ENCODE measurements at places on chromosomes 12 and 14.

DNA sequence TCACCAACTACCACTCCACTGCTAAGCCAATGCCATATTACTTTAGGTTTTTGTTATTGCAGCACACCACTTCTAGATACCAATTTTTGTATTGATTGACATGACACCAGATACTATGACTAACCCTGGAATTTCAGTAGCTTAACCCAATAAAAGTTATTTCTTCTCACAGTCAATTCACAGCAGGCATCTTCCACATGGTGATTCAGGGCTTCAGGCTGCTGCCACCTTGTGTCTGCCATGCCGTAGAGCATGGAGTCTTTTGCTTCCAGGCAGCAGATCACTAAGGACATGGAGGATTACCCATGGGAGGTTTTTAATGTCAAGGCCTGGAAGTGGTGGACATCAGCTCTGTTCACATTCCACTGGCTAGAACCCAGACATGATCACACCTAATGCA lies 56.4 kb upstream of the LTA4H start:
- no peak for DNase-seq

GRCh38 chr12:124660851-124661250 lies 93.4 kb upstream of the NCOR2 start:
- no peak for DNase-seq

DNA sequence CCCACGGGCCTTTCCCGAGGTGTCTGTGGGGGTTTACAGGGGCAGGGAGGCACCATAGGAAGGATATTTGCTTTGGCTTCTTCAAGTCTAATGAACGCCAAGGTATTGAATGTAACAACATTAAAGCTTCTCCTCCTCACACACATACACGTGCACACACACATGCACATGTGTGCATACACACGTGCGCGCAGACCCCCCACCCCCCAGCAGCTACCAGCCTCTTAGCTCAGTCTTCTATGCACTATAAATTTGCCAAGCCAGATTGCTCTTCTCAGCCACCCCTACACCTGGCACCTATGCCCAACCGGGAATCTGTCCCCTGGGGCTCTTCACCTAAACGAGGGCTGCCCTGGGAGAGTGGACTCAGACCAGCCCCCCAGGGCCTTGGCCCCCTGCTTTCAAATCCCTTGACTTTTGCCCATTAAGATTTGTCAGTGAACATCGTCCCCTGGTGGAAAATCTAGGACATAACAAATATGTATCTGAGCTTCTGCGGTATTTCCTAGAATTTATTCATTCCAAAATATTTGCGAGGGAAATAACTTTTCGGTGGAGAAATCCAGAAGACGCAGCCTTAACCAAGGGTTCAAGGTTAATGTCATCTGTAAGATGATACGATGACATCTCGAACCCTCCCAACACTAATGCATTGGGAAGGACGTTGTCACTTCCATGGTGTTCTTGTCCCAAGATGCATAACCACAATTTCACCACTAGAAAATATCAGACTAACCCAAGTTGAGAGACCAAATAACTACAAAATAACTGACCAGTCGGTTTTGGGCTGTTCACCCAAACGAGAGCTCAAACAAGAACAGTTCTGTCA lies 330.4 kb downstream of the MED13L start:
- DNase-seq: no peak

DNA sequence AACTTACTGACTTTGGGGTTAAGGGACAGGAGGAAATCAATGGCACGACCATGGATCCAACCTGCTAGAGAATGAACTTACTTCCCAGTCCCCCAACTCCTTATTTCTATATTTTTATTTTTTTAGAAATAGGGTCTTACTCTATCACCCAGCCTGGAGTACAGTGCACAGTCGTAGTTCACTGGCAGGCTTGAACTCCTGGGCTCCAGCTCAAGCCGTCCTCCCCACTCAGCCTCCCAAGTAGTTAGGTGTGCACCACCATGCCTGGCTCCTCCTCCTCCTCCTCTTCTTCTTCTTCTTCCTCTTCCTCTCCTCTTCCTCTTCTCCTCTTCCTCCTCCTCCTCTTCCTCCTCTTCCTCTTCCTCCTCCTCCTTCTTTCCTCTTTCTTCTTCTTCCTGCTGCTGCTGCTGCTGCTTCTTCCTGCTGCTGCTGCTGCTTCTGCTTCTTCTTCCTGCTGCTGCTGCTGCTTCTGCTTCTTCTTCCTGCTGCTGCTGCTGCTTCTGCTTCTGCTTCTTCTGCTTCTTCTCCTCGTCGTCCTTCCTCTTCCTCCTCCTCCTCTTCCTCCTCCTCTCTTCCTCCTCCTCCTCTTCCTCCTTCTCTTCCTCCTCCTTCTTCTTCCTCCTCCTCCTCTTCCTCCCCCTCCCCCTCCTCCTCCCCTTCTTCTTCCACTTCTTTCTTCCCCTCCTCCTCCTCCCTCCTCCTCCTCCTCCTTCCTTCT lies 390.1 kb upstream of the RGS6 start:
- no peak for DNase-seq

- no peak for DNase-seq
These were observed 170.9 kb downstream of the DUSP6 start for GRCh38 chr12:89181271-89181920.

DNA sequence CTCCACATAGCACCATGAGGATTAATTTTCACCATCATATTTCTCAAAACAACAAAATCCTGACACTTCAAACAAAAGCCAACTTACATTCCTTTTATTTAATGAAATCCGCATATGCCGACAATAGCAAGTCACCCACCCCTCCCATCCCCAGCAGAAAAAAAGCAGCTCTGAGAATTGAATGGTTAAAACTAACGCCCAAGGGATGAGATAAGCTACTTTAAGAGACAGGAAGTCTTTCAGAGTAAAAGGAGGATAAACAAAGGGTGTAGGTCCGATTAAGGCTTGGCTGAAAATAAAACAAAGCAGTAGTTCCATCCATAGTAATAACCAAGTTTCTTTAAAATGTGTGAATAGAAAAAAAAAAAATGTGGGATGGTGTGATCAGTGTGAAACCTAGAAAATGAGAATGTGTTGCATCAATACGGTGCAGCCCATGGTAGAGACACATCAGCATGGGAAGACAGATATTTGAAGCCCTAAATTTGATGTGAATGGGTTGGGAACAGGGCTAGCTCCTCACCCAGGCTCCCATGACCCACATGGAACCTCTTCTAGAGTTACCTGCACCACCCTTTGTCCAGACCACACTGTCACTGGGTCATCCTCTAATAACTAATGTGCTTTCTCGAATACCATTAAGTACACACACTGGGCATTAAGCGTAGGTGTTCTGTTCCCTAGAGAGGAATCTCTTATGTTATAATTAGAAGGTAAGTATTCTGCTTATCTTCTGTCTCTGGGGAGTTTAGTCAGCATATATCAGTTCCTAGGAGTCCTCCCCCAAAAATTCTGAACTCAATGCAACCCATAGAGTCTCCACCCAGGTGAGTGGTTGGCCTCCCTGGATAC lies 31.7 kb downstream of the RTRAF start:
- DNase-seq: no peak

DNA sequence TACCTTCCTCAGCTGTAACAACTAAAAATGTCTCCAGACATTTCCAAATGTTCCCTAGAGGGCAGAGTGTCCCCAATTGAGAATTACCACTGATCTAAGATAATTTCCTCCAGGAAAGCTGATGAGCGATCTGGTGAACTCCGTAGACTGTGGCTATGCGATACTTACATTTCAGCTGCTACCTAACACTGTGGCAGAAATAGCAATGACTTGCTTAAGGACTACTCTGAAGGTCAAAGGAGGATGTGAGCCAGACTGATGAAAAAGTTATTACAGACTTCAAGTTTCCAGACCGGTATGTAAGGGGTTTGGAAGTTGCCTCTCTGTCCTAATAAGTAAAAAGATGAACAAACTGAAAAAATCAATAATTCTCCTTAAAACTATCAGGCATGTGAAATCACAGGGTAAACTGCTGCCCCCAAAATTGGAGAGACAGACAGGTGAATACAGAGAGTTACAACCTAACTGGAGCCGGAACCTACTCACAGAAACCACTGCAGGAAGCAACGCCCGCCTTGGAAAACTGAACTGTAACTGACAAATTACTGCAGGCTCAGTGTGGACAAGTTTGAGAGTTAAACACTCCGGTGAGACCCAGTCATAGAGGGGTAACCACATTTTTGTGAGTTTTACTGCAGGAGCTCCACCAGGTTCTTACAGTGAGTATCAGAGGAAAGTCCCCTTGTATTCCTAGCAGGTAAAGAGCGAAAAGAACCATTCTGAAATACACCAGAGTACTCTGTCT lies 60.0 kb upstream of the PARP11 start:
- DNase-seq: no peak

DNA sequence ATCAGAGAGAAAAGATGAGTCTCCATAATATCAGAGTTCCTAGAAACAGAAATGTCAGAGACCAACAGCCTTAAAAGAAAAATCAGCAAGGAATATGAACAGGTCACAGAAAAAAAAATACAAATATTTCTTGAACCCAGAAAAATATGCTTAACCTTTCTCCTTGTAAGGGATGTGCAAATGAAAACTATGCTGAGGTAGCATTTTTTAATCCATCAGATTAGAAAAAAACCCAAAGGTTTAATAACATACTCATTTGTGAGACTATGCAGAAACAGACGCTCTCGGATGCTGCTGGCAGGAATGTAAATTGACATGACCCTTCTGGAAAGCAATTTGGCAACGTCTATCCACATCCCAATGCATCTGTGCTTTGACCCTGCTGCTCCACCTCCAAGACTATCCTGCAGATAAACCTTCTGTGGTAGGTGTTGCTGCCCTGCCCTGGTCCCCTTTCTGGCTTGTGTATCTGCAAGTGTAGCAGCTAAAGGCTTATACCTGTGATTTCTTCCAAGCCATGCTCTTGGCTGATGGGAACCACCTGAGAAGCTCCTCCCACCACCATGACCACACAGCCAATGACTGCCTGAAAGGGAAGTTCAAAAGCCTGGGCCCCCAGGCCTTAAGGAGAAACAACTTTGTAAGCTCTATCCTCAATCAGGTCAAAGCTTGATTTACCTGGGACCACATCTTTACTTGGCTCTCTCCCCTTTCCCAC lies 49.4 kb downstream of the LTBP2 start:
- DNase-seq: no peak

DNA sequence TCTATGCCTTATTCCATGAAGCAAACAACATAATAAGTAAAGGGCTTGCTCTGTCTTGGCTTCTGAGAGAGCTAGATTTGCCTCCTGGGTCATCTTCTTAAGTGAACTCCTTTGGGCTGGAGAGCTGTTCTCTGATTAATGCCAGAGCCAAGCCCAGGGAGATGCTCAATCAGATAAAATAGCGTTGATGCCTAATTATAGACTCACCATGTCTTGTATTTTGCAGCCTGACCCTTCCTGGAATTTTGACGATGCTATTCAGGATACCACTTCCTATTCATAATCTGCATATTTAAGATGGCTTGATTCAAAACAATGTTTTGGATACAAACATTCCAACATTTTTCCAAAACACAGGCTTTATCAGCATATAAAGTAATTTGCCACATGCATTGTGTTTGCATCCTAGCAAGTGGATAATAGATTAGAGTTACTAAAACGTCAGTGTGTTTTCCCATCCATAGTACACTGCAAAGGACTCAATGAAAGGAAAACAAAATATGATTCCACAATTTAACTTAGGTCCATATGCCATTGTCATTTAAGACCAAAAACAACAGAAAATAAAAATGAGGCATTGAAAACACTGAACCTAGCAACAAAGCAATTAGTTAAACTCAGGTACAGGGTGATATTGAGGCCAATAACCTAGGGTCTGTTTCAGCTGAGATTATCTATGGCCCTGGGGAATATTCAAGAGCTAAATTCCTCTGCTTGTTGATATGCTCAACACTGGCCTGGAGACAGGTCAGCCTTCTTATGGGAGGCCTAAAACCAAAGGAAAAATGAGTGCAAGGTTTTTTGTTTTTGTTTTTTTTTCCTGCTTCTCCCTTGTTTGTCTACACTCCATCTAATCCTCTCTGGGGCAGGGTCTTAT lies 184.2 kb upstream of the FOXN3 start:
- DNase-seq: no peak

DNA sequence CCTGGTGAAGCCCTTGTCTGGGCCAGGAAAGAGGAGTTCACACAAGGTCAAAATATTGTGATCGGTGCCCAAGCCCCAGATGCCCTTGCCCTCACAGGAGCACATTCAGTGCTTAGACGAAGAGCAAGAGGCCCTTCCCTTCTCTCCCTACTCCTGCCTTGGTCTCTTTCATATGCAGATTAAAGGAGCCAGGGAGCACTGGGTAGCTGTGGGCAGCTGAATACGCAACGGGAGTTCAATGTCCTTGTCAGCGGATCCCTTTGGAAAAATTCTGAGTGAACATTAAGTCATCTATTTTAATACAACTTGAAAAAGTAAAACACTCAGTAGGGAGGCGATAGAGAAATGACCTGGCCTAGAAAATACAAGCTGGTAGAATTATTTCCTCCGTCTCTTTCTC lies 1489.4 kb downstream of the AACS start:
- DNase-seq: no peak

DNA sequence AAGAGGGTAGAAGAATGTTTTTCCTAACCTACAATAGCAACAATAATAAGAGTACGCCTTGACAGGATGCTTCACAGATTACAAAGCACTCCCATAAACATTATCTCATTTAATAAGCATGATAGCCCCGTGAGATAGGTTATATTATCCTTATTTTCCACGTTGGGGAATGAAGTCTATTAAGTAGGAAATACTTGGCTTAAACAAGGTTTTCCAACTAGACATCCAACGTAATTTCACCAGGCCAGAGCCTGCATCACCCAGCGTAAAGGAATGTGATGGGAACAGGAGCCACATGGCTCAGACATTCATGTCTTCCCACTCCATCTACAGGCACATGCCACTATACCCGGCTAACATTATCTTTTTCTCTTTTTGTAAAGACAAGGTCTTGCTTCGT lies 223.4 kb upstream of the AMIGO2 start:
- no peak for DNase-seq

DNA sequence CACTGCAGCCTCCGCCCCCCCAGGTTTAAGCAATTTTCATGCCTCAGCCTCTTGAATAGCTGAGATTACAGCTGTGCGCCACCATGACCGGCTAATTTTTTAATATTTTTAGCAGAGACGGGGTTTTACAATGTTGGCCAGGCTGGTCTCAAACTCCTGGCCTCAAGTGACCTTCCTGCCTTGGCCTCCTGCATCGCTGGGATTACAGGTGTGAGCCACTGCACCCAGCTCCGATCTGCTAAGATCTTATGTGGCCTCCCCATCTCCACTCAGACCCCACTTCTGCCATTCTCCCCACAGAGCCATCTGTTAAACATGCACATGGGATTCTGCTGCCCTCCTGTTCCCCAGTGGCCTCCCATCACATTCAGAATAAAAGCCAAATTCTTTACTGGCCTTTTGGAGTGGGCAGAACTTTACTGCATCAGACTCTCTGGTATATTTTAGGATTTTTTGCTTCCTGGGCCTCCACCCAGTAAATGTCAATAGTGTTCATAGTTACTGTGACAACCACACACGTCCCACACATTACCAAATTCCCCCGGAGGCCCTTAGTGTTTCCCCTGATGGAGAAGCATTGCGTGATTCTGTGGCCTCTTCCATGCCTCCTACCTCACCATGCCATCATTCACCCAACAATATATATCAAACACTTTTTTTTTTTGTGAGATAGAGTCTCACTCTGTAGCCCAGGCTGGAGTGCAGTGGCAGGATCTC lies 96.3 kb downstream of the PTPN11 start:
- DNase-seq: no peak

- DNase-seq: no peak
These were observed 770.0 kb downstream of the FLRT2 start for GRCh38 chr14:86299994-86300393.

- DNase-seq: peak; percentile 4
These were observed 66.3 kb downstream of the VRK1 start for GRCh38 chr14:96863327-96863985.

All from NCI-H446 treated with DMSO at 0.1 percent for 48 hours (cell line).